ENCODE measurements at places on chromosomes 4 and X.

- DNase-seq = no peak
Measured at GRCh38 chr4:138833974-138834373, 181.6 kb upstream of the NOCT start.

DNA sequence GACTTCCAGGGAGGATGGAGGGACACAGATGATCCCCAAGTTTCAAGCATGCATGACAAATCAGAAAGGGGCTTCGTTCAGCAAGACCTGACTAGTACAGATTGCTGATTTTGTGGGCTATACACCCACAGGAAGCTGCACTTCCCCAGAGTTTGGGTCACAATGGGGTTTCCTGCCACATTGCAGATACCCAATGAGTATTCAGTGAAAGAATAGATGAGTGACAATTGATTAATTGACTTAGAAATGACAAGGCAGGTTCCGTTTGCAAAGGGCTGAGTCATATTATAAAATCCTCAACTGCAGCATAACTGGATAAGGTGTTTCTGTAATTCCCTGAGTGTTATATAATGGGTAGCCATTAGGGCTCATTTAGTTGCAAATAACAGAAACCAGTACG, 146.6 kb upstream of the TBL1X start:
- no peak for DNase-seq

GRCh38 chr4:146550161-146550560, 28.4 kb upstream of the SLC10A7 start:
- DNase-seq = no peak

- no peak for DNase-seq
Measured at GRCh38 chr4:40150932-40151331, 45.9 kb upstream of the RHOH start.

GRCh38 chr4:137474711-137475301, 57.5 kb downstream of the PCDH18 start:
- DNase-seq = no peak

DNA sequence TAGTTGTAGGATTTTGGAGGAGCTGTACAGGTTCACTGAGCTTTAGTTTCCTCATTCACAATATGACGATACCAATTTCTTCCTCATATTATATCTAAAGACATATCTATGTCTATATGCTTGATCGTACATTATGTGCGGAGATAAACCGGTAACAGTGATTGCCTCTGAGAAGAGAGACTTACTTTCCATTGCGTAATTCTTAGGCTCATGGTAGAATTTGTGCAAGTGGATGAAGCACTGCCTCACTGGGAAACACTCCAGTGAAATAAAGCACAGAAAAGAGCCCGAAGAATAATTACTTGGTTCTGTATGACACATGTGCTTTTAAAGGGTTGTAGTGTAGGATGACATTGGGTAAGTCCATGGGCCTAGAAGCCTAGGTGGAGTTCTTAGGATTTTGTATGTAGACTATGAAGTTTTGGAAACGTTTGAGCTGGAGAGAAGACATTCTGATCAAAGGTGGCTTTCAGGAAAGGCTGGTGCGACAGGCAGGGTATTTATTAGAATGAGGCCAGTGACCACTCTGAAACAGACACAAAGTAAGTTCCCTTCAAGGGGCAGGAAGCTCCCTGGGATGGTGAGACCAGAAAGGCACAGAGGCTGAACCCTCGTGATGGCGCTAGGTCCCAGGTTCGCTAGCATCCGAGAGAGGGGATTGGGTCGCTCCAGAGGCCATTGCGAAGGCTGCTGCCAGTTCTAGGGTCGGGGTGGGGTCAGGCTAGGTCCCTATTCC, 649 bp upstream of the VBP1 start:
- no peak for DNase-seq

DNA sequence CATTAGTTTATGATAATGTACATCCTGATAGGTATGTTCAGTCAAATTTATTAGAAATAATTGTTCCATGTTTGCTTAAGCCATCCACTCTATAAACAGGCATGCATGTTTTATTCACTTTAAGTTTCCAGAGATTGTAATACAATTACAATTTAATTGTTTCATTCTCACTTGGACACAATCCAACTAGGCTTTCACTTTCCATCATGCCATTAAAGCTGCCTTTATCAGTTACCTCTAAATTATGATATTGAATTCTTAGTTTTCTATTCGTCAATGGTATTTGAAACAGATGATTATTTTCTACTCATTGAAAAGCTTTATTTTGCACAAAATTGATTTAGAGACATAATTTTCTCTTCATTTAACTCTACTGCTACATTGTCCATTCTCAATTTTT, 1196.3 kb downstream of the RAPGEF2 start:
- no peak for DNase-seq

- DNase-seq = peak; percentile 20
Measured at GRCh38 chr4:165096776-165097175, 15.9 kb downstream of the TMEM192 start.
